ENCODE measurements at places on chromosomes 2 and 18.

DNA sequence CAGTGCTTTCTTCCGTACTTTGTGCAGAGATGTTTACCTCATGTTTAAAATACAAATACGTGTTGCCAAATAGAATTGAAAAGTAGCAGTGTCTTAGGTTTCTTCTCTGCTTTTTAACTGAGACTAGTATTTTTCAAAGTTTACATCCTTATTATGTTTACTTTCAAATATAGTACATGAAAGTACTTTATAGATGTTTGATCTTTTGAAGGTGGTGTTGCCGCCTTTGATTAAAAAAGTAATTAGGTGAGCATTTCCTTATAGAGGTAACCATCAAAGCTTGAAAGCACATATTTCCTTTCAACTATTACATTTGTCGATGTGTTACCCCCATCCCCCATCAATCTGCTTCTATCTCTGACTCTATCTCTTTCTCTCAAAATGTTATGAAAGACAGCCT is 87.0 kb downstream of the CERS6 start:
- DNase-seq = no peak

DNA sequence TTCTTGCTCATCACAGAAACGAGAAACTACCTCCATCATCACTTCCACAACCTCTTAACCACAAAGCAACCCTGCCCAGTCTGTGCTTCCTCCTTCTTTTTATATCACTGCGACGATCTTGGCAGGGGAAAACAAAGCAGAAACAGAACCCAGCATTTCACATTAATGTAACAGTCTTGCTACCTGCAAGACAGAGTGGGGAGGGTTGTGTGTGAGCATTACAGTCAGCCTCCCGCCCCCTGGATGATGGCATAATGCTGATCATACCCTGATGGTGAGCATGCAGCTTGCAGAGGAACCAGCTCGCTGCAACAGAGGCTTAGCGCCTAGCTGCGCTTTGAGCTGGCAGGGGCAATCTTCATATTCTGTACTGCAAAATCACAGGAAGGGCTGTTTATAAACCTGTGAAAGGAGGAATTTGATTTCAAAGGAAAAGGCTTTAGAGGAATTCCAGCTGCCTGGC is 376.1 kb downstream of the IRS1 start:
- no peak for DNase-seq

DNA sequence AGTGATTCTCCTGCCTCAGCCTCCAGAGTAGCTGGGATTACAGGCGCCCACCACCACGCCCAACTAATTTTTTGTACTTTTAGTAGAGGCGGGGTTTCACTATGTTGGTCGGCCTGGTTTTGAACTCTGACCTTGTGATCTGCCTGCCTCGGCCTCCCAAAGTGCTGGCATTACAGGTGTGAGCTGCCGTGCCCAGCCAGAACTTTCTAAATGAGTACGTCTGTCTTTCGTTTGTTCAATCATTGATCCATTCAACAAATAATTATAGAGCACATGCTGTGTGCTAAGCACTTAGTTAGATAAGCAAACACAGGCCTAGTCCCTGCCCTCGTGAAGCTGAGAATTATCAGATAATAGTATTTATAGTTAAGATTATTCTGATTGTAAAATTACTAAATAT is 56.5 kb downstream of the TTC39C start:
- no peak for DNase-seq

DNA sequence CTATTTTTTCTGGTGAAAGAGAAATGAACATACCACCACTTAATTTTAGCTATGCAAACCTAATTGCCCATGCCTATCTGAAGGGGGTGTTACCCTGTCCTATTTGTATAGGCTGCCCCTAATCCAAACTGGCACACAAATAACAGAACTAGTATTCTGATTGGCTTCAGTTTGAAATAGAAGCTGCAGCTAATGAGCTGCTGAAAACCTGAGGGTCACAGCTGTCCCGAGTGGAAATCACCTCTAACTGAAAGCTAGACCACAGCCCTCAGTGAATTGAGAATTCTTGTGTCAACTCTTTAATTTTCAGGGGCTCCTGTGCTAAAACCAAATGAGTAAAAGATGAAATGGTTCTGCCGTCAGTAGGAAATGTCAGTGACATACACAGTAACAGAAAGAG is 28.7 kb downstream of the CCDC141 start:
- DNase-seq = no peak

DNA sequence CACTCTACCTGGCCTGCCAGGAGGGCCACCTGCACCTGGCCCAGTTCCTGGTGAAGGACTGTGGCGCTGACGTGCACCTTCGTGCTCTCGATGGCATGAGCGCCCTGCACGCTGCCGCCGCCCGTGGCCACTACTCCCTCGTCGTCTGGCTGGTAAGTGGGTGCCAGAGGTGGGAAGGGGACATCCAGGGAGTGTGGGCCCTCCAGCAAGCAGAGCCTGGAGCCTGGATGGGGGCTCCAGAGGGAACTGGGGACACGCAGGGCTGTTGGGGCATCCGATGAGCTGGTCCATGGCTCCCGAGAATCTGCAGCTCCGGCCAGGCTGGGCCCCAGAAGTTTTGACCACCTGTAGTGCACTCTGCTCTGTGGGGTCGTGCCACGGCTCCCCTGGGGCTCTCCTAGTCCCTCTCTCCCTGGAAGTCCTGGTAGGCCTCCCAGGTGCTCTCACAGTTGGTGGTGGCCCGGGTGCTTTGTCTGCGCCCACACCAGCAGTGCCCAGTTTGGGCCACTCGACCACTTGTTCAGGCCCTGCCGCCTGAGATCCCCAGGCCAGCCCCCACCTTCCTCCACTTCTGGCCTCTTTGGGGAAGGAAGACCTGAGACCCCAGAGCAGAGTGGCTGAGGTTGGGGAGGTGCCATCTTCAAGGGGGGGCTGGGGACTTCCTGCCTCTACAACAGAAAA is 4.7 kb downstream of the ESPNL start:
- no peak for DNase-seq

DNA sequence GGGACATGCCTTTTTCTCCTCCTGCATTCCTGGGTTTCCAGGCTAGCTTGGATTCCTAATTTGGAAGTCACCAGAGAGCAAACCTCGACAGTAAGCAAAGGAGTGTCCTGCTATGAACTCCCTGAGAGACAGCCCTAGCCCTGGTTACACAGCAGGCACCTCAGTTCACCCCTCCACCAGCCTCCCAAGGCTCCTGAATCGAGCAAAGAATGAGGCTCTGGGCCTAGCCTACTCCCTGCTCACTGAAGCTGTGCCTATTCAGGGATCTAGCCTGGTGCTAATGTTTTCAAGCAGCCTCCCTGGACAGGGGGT is 66.7 kb upstream of the RMDN2 start:
- DNase-seq = no peak

GRCh38 chr2:182667315-182667695 is 48.8 kb upstream of the DNAJC10 start:
- no peak for DNase-seq

DNA sequence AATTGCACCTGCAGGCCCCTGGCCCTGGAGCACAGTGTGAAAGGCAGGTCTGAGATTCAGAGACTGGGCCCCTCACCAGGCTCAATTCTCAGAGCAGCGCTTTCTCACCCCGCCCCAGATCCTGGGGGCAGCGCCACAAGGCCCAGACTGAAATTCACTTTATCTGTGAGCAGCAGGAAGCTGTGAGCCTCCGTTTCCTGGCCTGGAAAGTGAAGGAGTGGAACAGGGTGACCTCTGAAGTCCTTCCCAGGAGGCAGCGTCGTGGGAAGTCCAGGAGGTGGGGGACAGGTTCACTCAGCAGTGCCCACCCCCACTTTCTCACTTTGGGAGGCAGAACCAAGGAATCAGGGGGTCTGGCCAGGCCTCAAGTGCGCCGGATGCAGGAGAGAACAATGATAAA is 235.4 kb downstream of the NDUFA10 start:
- DNase-seq = no peak

GRCh38 chr2:236262238-236262637 is 2.0 kb downstream of the ASB18 start:
- no peak for DNase-seq

GRCh38 chr2:203346612-203347011 is 18.4 kb downstream of the ABI2 start:
- DNase-seq = no peak

DNA sequence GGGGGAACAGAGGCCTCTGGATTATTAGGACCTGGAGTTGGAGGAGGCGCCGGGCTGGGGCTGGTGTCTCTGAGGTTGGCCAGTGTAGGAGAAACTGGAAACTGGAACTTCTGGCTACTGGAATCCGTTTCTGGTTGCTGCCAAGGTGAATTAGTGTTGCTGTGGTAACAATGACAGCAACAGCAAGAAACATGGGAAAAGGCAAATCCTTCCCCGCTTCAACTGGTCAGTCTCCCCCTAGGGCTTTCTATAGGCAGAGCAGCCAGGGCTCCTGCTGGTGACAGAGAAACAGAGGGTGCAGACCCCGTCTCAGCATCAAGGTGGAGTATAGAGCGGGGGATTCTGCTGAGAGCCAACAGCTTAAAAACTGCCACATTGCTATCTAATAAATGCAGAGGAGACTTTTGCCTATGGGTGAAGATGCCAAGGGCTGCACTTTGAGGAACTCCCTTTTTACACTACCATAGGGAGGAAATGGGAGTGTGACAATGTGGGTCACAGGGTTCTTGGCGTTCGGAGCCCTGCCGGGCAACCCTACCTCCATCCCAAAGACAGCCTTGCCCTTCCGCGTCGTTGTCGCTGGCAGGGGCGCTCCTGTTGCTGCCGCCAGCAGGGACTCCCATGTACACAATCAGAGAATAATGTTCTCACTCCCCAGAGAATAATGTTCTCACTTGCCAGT is 81.4 kb upstream of the CABLES1 start:
- DNase-seq = no peak

DNA sequence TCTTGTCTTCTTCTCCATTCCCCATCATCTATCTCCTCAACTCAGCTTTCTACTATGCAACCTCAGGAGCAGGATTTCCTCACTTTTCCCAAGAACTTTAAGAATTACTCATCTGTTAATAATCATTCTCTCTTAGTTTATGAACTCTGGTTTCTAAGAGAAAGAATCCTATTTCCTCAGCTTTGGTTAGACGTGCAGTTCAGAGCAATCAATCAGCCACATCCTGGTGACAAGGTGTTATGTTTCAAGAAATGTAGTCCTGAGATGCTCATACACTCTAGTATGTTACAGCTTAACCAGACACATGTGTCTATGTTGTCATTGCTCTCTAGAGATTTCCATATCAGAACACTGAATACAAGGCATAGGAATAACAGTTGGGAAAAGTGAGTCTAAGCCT is 277.9 kb downstream of the MBD2 start:
- DNase-seq = no peak

DNA sequence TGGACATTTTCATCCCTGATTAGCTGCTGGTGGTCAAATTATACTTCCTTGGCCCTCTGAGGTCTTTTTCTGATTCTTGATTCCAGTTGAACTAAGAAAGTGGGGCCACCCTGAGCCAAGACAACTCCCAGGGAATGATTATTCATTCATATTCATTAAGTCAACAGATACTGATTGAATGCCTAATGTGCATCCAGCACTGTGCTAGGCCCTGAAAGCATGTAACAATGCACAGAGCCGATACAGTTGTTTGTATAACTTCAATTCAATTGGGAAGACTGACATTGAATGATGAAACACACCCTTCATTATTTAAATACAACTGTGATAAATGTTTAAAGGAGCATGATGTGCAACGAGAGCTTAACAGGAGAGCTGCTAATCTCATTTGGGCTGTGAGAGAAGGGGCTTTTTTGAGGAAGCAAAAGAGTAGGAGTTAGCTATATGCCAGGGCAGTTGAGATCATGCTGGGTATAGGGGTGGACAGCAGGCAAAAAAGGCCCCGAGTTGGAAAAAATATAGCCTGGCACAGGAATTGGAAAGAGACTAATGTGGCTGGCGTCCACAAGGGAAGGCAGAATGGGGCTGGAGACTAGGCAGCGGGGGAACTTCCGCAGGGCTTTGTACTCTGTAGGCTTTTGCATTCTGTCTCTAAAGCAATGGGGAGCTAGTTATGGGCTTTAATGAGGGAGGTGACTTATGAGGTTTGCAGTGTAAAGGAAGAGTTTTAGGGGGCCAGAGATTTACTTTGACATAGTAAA is 57.2 kb upstream of the ACVR1 start:
- no peak for DNase-seq

- no peak for DNase-seq
These were observed 134.1 kb upstream of the CXCR4 start for GRCh38 chr2:136251885-136252585.

GRCh38 chr2:70990216-70990615 is 4.5 kb downstream of the TEX261 start:
- no peak for DNase-seq

DNA sequence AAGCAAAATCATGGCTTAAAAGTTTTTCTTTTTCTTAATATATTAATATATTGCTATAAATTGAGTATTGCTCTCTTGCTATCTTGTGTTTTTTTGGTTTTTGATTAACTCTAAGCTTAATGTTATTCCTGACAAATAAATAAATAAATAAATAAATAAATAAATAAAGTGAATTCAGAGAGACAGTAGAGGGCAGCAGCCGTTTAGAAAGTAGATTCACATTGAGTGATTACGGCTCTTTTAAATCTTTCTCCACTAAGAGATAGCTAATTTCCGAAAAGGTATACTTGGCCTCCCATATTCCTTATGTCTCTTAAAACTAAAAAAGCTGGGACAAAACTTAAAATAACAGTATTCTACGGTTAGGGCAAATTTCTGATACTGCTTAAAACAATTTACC is 34.3 kb downstream of the MSH2 start:
- DNase-seq = no peak

GRCh38 chr2:9782197-9782719 is 61.0 kb upstream of the TAF1B start:
- DNase-seq = peak; percentile 47

- no peak for DNase-seq
These were observed 184.3 kb upstream of the MAP2 start for GRCh38 chr2:209239585-209239938.

DNA sequence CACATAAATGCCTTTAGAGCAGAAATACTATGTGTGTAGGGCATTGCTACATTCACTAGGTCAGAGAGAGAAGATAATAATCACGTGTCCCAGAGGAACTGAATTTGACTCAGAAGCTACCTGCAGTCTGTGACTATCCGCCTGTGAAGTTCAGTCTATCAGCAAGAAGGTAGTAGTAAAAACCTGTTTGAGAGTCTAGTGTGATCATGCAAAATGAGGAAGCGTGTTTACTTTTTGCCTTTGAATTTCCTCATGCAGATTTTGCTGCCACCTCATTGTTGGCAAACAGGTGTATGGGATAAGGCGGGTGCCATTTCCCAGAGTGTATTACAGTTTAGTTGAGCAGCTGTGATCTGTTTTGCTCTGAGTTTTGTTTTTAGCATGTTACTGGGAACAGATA is 403.9 kb upstream of the FANCL start:
- no peak for DNase-seq

DNA sequence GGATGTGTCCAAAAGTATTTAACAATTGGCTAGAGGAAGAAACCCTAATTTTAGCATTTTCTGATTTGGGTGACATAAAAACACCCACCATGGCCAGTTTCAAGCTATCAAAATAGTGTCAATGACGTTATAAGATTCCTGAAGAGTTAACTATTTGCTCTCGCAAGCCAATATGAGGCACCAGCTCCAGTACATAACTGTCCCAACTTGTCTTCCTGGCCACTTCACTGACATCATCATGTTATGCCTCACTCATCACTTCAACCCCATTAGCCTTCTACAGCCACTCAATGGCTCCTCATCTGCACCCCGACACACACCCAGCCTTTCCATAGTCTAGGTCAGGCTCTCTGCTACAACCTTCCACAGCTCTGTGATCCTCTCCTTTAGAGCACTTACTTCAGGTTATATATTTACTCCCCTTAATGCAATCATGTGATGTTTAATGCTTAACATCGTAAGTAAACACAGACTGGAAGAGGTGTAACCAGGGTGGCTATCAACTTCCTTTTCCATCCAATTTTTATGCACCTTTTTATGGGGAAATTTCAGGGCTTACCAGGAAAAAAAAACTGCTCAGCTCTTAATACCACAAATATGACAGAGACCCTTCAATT is 158.7 kb downstream of the VWC2L start:
- no peak for DNase-seq

- no peak for DNase-seq
These were observed 4.0 kb downstream of the SERPINB13 start for GRCh38 chr18:63590966-63591695.

Measured in stimulated activated CD8-positive, alpha-beta memory T cell treated with anti-CD3 and anti-CD28 coated beads, Interleukin-4, amount 100 ng/mL, for 1 hour (primary cell).